Stimulated activated CD4-positive, alpha-beta T cell treated with anti-CD3 and anti-CD28 coated beads, Interleukin-4, amount 100 ng/mL, for 4 hours (primary cell): ENCODE measurements at places on chromosomes 7 and 10.

- no peak for DNase-seq
These were observed 347.8 kb downstream of the ARL4A start for GRCh38 chr7:13035233-13035632.

- no peak for DNase-seq
These were observed 117.9 kb upstream of the AGR3 start for GRCh38 chr7:16999541-17000267.

DNA sequence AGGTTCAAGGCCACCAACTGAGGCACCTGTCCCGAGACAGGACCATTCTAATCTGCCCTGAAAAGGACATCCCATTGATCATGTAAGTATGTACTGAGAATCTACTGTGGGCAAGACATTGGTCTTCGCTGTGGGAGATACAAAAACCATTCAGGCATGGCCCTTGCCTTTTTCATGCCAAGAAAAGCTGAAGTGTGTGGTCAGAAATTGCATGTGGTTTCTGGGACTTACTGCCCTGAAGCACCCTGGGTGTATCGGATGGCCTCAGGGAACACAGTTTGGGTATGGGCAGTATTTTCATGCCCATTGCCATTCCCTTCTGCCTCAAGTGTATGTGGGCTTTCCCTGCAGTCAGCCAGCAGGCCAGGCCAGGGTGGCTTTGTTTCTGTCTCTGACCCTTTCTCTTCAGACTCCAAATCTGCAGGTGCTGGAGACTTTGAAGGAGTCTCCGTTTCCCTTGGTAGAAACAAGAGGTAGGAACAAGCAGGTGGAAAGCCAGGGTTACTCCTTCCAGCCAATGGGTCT, 285.7 kb downstream of the ZEB1 start:
- no peak for DNase-seq

- no peak for DNase-seq
These were observed 72.5 kb upstream of the AGR3 start for GRCh38 chr7:16954321-16954720.

GRCh38 chr10:60703266-60704041, 74.8 kb upstream of the CDK1 start:
- no peak for DNase-seq

GRCh38 chr7:128941323-128941890, 3.7 kb downstream of the IRF5 start:
- no peak for DNase-seq

- DNase-seq = no peak
These were observed 24.7 kb upstream of the DPYSL4 start for GRCh38 chr10:132162021-132162531.

DNA sequence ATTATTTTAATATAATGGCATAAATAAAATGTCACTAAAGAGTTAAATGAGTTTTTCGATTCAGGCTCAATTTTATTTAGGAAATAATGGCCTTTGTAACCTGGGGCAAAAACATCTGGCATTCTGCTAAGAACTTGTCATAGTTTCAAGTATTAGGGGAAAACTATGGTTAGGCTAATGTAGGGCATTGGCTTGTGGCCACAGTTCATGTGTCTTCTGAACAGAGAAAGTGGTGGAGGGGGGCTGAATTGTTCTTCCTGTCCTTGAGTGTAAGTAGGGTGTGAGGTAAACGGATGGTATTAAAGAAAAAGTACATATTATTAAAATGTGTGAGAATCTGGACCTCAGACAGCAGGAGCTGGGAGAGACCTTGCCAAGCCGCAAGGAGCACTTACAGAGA, 69.1 kb upstream of the KLF14 start:
- DNase-seq = no peak
